ENCODE measurements at places on chromosomes 12 and 14. TPM values are rescaled to one million over a fixed set of nuclear protein-coding genes. Genes with fewer than 3 reads are reported as not detected.
A peak's percentile ranks its signal among the peaks of the same experiment; 100 is the strongest.

GRCh38 chr12:13211191-13211858 is 14.8 kb downstream of the EMP1 start:
- no peak for DNase-seq

- no peak for DNase-seq
These were observed 86.6 kb upstream of the OTX2 start for GRCh38 chr14:56896922-56897321.

DNA sequence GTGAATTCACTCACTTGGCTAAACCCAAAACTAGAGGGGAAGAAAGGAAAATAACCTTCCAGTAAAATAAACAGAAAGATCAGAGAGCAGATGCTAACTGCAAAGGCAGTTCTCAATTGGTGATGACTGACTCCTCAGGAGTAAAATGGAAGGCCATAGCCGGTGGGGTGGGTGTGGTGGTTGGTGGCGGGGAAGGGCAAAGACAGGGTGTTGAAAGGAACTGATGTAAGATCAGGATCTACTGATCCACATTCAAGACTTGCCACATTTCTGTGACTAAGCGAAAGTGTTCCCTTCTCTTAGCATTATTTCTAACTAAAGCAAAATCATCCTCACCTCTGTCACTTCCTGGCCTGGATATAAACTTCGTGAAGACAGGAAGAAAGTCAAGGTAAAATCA is 26.3 kb upstream of the TC2N start:
- DNase-seq: no peak

DNA sequence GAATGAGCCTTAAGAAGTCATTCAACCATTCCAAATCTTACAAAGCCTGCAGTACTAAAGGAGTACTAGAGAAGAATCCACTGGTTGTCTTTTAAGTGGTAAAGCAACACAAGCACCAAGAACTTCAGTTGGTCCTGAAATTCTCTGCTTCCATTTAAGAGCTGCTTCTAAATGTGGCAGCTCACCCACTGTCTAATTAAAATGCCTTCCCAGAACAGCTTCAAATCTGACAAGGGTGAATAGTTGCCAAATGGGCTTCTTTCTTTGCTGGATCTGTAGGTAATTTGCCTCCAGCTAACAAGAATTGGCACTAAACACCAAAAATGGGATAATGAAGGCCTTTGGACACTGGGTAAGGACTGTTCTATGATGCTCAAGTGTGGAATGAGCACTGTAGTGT is 72.2 kb upstream of the NAP1L1 start:
- DNase-seq: no peak

- DNase-seq: peak; percentile 4
These were observed 722 bp downstream of the TMED8 start for GRCh38 chr14:77375973-77376770.

OTOGL gene
- 0.31 TPM for total RNA-seq

- DNase-seq: no peak
These were observed 18.3 kb downstream of the NOC4L start for GRCh38 chr12:132162508-132163031.

OR4K14 gene
- total RNA-seq: not detected

DNA sequence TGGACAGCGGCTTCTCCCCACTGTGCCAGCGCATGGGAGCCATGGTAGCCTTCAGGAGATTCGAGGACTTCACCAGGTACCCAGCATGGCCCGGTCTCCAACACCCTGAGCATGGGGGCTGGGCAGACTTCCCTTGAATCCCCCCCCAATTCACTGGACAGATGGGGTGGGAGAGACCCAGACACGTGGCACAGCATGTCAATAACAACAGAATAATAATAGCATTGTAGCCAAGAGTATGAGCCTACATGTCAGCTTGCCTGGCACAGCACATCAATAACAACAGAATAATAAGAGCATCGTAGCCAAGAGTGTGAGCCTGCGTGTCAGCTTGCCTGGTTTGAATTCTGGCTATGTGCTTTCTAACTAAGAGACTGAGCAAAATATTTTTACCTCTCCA is 76.4 kb downstream of the FOXN4 start:
- no peak for DNase-seq

KRT74 gene
- total RNA-seq: not detected

DNA sequence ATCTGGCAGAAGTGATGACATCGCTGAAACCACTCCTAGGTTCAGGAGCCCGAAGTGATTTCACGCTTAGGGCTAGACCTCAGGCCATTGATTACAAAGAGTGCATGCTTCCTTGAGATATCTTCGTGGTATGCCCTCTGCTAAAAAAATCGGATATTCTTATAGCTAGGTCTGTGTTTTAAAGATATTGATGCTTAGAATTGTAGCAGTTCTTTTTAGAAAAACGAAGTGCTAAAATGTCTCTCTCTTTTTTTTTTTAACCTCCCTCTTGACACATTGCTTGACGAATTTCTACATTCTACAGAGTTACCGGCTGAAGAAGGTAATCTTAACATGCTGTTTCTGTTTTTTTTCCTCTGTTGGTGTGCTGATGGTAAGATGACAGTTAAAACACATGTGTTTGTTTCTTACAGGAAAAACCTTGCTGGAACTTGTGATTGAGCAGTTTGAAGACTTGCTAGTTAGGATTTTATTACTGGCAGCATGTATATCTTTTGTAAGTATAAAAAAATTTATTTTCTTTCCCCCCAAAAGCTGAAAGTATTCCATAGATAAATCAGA is 1.3 kb downstream of the ATP2A2 start:
- DNase-seq: no peak

GRCh38 chr12:121634836-121635235 is 8.5 kb downstream of the ORAI1 start:
- no peak for DNase-seq

ACSM4 gene
- not detected for total RNA-seq

C1QL4 gene
- not detected for total RNA-seq

DNA sequence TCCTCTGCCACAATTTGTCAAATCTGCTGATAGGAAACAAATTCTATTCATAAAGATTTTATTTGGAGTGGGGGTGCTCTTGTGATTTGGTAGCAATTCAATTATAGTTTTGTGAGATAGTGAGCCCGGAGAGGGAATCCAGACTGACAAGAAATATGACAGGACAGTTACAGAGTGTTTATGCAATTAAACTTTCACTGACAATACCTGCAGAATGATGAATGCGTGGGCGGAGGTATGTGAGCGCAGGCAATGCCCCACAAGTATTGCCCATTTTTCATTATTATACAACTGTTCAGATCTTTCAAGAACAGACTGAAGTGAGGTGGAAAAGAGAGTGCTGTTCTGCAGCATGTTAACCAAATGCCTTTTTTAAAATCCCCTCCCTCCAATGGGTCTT is 259.0 kb downstream of the EGLN3 start:
- no peak for DNase-seq

DNA sequence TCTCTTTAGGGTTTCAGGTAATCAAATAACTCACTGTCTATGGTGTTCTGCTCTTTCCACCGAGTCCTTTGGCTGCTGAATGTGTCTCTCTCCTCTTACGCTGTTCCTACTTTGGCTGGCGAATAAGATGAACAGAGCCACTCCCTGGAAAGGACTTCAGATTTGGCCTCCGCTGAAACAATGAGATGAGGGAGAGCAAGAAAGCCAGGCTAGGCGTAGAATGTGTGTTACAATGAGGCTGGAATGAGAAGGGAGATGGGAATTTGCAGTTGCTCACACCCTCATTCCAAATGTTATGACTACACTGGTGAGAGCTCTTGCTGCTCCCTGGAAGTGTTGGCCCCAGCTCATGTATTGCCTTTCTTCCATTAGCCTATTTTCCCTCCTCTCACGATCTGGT is at the start of gene MFAP5:
Gene MFAP5 (minus strand): TSS at position 234 of the 400 bp plus-strand sequence. CDS start 722 bp downstream, outside the sequence.
- DNase-seq: no peak

MYO1H gene
- total RNA-seq: 4.4 TPM

STXBP6 gene
- total RNA-seq: 0.51 TPM

GRCh38 chr14:35854696-35855270 is 28.6 kb downstream of the BRMS1L start:
- no peak for DNase-seq

DNA sequence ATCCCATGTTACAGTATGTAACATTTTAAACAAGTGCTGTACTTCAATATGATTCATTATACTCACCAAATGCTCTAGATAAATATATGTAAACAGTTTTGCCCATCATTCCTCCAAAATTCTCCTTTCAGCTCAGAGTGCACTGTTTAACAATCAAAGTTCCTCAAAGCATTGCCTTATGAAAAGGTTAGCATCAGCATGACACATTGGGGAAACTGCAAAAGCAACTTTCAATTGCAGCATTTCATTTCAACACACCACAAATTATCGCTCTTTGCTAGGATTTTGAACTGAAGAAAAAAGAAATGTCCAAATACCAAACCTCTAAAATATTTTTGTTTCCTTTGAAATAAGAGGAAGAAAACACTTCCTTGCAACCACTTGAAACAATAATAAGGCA is 413.2 kb downstream of the FLRT2 start:
- DNase-seq: no peak

TDRD9 gene
- total RNA-seq: not detected

GRCh38 chr12:26028953-26029735 is 70.7 kb downstream of the RASSF8 start:
- DNase-seq: peak; percentile 45

DNA sequence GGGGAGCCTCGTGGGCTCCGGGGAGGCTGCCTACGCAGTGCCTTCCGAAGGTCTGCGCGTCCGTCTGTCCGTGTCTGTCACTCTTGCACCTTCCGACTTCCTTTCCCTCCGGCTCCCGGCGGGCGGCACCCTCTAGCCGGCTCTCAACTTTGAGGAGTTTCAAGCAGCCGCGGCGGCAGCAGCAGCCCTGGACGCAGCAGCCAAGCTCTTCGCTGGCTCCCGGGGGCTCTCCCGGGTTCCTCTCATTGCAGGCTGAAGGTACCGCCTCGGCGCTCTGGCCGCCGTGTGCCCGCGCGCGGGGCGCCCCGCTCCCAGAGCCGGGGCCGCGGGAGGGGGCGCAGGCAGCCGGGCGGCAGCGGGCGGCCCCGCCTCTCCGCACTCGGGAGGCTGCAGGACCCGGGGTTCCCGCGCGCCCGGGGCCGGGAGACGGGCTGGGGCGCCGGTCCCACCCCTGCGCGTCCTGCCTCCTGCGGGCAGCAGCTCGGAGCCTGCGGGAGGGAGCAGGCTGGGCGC is at the start of the genes AMIGO2 and PCED1B:
Gene AMIGO2 (minus strand): TSS at position 492 of the 513 bp plus-strand sequence. CDS start 957 bp downstream, outside the sequence.
Gene PCED1B (plus strand): TSS at position 154 of the 513 bp plus-strand sequence. CDS start 155,443 bp downstream, outside the sequence.
- peak; percentile 65 for DNase-seq

DNA sequence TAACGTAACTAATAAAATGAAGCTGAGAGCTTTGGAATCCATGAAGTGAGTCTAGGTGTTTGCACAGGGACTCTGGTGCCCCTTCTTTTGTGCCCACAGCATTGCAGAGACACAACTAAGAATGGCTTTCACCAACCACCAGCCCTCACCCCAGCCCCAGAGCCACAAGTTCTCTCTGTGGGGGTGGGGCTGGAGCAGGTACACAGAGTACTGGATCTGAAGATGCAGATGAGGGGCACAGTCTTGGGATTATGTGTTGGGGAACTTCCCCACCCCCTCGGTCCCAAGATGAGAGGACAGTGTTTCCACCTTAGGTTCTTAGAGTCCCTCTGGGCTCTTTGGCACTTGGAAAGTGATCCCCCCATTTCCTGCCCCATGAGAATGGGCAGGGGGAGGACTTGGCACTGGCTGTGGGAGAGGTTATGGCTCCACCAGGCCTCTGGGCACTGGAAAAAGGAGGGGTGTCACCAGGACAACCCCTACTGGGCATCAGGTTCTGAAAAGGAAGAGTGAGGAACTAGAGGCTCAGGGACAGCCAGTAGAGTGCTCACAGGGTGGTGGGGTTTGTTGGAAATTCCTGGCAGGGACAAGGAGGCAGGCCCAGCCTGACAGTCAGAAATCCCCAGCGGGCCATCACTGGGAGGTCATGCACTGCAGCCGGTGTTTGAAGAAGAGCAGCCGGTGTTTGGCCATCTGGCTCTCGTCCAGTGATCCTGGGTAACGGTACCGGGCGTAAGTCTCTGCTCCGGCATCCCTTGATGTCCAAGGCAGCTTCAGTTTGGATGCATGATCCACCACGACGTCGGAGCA is 6.7 kb downstream of the B4GALNT1 start:
- no peak for DNase-seq

DNA sequence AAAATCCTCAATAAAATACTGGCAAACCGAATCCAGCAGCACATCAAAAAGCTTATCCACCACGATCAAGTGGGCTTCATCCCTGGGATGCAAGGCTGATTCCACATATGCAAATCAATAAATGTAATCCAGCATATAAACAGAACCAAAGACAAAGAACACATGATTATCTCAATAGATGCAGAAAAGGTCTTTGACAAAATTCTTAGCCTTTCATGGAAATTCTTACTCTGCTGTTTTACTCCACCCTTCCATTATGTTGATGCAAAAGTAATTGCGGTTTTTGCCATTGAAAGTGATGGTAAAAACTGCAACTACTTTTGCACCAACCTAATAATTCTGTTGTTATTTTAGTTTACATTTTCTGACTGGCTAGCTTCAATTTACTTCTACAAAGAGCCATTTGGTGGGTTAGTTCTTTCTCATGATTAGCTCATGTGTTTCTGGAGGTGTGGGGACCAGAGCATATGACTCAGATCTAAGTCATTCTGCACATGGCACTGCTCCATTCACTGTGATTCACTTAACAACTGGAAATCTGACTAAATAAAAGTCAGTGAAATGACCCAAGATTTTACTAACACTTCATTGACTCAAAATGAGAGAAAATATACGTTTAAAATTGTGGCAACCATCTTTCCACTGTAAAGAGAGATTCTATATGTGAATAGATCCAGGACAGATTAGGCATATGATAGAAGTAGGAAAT is 99.9 kb downstream of the TMTC3 start:
- no peak for DNase-seq

FBRSL1 gene
- total RNA-seq: 38.4 TPM

BATF gene
- total RNA-seq: not detected

DNA sequence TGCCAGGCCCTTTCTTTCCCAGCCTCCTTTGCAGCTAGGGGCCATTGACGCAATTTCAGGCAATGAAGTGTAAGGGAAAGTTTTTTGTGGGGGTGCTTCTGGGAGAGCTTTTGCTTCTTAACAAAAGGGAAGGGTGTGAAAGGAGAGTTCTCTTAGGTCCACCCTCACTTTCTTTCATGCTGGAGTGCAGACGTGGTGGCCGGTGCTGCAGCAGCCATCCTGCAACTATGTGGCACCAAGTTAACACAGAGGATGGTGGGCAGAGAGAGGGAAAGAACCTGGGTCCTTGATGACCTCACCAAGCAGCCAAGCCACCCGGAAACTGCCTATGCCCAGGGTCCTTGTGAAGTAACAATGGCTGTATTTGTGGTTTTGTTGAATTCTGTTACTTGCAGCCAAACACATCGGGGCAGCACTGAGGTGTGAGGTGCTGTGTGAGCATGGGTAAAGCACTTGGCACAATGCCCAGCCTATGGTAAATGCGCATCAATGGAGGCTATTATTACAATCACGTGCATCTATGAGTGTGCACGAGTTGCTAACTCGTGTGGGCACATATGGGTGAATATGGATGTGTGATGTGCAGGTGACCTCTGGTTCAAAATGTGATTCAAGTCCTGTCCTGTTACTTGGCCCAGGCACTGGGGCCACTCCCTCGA is 122.6 kb downstream of the CALM1 start:
- no peak for DNase-seq

DNA sequence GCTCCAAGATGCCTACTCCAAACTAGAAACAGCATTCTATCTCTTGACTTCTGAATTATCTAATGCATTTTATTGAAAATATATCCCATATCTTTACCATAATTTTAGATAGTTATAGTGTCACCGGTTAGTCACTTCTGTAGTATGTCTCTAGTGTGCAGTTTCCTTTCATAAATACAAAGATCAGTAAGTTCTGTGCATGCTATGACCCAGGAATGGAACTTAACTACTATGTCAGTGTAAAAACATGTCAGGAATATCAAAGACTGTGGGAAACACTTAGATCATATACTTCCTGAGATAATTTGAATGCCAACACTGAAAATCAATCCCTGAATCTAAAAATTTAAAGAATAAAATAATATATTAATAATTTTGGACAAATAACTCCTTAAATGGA is 237.6 kb downstream of the ATXN7L3B start:
- DNase-seq: no peak

- DNase-seq: no peak
These were observed 13.2 kb downstream of the SRSF5 start for GRCh38 chr14:69780092-69780491.
